Activated CD8-positive, alpha-beta memory T cell treated with anti-CD3 and anti-CD28 coated beads for 4 hours (primary cell): ENCODE measurements at places on chromosomes 11 and 22.

DNA sequence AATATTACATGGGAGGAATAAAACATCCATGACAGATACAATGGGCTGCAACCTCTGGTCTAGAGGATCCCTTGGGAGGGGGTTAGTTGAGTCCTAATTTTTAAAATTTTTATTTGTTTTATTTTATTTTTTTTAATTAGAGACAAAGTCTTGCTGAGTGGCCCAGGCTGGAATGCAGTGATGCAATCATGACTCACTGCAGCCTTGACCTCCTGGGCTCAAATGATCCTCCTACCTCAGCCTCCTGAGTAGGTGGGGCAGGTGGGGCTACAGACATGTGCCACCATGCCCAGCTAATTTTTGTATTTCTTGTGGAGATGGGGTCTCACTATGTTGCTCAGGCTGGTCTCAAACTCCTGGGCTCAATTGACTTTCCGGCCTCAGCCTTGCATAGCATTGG is 43.1 kb downstream of the FDX1 start:
- no peak for DNase-seq

DNA sequence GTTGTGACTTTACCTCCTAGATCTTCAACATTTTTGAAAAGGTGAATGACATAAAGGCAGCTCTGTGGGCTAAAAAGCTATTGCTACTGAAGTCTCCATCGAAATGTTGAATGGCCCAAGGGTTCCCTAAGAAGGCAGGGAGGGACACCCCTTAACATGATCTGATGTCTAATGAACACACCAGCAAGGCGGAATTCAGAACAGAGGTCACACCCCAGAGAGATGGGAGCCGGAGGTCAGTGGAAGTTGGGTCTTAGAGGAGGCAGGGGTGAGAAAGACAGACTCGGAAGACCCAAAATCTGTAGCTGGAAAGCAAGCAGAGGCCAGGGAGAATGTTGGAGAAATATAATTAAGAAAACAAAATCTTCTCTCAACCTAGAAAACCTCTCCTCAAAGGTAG is 79.0 kb downstream of the TRIM29 start:
- no peak for DNase-seq

DNA sequence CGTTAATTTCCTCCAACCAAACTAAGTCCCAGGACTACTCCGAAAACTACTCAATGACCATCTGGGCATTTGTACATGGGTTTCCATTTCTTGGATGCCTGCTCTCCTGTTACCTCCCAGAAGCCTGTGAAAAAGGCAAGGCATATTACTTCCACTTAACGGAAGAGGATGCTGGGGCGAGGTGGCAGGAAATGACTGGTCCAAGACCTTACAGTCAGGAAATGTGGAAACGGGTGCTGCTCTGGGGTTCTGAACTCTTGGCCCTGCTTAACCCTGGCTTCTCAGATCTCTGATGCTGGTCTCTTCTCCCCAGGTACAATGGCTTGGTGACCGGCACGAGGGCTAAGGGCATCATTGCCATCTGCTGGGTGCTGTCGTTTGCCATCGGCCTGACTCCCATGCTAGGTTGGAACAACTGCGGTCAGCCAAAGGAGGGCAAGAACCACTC is 12.9 kb downstream of the ADORA2A start:
- no peak for DNase-seq

DNA sequence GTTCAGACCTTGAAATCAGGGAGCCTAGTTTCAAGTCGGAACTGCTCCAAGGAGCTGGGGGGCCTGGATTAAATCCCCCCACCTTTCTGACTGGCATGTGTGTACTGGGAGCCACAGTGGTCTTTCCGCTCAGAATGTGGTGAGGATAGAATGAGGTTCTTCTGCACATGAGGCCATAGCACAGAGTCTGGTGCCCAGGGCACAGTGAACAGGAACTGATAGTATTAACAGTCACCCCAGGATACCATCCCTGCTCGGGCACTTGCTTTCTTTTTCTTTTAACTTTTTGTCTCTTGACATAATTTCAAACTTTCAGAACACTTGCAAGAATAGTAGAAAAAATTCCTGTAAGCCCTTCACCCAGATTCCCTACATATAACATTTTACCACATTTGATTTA is 28.8 kb downstream of the LMO1 start:
- no peak for DNase-seq

- no peak for DNase-seq
Observed at GRCh38 chr11:75946531-75947530, 131.8 kb downstream of the UVRAG start.

DNA sequence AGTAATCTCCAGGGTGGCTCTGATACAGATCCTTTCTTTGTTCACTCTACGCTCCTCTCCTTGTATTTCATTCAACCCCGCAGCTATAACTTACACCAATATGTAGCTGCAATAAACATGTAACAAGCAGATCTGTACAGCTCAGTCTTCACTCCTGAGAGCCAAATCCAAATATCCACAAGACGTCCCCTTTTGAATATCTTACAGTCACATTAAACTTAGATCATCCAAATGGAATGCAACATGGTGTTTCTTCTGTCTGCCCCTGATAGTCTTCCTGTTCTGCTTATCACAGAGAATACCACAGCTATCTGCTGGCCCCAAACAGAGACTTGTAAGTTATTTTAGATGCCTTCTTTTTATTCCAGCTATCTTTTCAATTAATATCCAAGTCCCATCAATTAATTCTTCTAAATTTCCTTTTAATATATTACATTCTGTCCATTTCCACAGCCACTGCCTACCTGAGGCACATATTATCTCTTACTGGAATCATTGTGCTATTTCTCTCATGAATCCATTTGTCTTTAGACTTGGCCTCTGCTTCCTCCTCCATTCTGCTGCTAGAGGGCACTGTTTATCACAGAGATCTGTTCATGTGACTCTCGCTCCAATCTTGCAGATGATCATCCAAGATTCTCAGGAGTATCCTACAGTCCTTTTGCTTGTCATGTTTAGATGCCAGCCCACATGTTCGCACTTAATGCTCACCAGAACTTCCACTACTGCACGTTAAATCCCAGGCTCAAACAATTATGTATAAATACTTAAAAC is 908.6 kb downstream of the NTM start:
- DNase-seq = no peak

DNA sequence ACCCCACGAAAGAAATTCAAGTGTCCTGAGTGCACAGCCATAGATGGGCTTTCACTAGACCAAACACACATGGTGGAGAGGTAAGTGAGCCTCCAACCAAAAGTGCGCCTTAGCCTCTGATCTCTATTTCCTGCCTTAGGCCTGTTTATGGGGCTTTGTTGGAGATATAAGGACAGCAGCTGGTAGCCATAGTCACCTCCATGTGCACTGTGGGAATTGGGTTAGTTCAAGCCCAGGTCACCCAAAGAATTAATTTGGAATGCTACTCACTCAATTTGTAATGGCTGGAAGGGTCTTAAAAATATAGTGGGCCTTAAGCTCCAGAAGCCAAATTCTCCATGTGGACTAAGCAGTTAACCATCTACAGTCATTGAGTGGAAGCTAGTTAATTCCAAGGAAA is 73.6 kb downstream of the ALX4 start:
- DNase-seq = no peak

GRCh38 chr11:71305041-71305440 is 52.7 kb upstream of the SHANK2 start:
- no peak for DNase-seq

- no peak for DNase-seq
Observed at GRCh38 chr11:32435942-32436750, 807 bp upstream of the WT1 start.

DNA sequence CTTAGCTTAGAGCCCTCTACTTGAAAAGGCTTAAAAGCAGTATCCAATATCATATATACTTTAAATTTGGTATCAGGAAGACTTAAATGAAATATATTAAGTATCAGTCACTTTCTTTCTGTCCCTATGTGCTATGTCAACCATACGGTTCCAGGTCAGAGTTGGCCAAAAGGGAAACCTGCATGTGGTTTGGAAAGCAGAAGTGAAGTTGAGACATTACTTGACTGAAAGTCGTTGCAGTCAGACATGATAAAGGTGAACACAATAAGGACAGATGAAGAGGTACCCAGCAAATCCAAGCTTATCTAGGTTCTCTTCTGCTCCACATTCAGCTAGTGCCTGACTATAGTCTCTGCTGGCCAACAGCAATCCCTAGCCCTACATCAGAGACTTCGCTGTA is 336.8 kb downstream of the KCNA4 start:
- no peak for DNase-seq

GRCh38 chr11:119468511-119468910 is 45.5 kb upstream of the THY1 start:
- no peak for DNase-seq

DNA sequence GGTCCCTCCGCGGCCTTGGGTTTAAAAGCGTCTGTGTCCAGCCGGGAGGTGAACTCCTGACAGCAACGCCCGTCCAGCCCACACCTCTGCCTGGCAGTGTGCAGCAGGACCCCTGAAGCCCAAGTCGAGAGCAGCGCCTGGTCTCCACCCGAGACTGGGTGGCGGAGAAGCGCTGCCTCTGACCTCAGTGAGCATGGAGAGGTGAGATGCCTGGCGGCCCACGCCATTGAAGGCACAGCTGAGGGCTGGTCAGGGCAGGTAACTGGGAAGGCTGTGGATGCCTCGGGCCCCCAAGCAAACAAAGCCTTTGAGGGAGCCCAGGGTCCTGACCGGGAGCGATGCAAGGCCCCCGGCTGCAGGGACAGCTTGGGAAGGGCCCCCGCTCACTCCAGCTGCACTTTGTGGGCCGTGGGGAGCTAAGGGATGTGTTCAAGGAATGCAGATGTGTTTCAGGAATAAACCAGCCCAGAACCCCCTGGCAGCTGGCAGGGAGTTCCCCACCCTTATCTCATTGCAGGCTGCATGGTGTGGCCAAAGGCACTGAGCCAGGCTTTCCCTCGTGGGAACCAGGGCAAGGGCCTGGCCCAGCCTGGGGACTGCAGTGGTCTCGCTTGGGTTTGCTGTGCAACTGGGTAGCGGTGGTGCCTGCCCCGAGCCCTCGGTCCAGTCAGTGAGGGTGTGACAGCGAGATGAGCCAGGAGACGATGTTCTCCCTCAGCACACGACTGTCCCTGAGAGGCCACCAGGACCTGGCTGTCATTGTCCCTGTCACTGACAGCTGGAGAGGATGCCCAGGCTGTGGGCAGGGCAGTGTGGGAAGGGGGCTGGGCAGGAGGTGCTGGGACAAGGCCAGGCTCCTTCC is 92.5 kb downstream of the WNT7B start:
- DNase-seq = no peak

- no peak for DNase-seq
Observed at GRCh38 chr11:84853841-84854497, 773.2 kb downstream of the DLG2 start.

GRCh38 chr22:47571616-47572015 is 809.2 kb downstream of the TBC1D22A start:
- no peak for DNase-seq

GRCh38 chr11:32858731-32859130 is 29.0 kb downstream of the PRRG4 start:
- no peak for DNase-seq

- DNase-seq = peak; percentile 24
Observed at GRCh38 chr22:22802339-22802970, 85.2 kb upstream of the IGLL5 start.

GRCh38 chr22:16776080-16776479 is 49.1 kb downstream of the XKR3 start:
- no peak for DNase-seq

DNA sequence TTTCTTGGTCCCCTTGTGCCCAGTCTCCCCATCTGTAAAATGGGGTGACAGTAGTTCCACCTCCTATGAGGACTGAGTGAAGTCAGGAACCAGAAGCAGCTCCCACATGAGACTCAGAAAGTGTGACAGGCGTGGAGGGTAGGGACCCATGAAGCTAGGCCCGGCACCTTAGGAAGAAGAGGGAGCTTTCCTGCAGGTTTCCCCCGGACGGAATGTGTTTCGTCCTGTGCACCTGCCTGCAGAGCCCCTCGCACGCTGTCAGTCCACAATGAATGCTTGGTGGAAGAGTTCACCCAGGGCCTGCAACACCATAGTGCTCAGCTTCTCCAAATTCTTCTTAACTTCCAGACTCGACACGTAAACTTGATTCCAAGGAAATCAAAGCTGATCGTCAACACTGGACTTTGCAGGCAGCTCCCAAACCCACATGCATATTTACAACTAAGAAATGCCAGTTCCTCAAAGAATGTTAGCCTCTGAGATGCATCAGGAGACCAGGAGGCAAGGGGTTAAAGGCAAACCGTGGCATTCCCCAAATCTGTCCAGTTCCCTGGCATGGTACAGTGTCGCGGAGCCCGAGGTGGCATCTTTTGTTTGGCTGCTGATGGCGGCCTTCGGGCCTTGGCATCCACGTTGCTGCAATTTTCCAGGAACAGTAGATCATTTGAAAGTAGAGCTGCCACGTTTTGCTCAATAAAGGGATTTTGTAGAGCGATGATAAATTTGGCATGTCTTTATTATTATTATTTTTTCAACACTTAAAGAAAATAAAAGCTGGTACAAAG is 15.4 kb downstream of the LRP5 start:
- no peak for DNase-seq

- DNase-seq = no peak
Observed at GRCh38 chr11:62501432-62501891, 45.1 kb downstream of the AHNAK start.

- no peak for DNase-seq
Observed at GRCh38 chr11:79185351-79185750, 255.5 kb downstream of the TENM4 start.

DNA sequence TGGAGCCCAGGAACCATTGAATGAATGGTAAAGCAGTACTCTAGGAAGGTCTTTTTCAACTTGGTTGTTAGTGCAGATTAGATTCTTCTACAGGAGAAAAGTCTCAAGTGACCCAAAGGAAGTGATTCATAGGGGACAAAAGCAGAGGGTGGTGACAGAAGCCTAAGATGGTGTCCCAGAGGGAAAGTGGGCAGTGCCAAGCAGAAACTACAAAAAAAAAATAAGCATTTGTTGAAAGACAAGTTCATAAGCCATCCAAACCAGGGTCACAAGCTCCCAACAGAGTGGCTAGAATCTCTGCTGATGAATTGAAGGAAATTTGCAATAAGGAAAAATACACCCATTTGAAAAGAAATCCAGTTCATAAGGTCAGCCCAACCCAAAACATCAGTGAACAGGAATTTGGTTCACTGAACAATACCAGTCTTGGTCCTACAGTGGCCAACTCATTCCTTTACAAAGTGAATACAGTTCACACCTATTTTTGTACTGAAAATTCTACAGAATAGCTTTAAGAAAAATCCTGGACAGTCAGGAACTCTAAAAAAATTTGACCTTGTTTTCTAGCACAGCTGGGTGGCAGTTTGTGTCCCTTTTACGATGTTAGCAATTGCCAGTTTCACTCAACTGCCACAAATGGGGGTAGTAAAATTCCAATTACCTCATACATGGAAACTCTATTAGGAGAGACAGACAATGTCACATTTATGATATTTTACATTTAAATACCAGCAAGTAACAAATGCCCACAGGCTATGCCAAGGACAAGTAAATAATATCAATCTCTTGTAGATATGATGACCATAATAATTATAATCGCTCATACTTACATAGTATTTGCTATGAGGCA is 21.6 kb upstream of the NUP160 start:
- no peak for DNase-seq

DNA sequence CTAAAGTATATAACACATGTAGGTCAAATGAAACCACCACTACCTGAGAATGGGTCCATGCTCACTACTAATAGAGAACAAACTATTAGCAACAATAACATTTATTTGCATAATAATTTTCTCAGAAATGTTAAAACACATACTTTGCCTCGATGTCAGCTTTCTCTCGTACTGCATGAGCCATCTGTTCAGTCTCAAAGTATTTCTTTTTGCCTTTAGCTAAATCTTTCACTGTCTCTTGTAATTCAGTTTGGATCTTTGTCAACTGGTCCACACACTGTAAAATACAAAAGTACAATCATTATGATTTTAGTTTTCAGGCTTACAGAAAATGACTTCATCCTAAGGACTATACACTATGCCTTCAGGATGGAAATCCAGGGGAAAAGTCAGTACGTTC is 153.3 kb downstream of the FCHSD2 start:
- DNase-seq = no peak
